NCI-H2107 (cell line): ENCODE measurements at places on chromosomes 3 and 15.

DNA sequence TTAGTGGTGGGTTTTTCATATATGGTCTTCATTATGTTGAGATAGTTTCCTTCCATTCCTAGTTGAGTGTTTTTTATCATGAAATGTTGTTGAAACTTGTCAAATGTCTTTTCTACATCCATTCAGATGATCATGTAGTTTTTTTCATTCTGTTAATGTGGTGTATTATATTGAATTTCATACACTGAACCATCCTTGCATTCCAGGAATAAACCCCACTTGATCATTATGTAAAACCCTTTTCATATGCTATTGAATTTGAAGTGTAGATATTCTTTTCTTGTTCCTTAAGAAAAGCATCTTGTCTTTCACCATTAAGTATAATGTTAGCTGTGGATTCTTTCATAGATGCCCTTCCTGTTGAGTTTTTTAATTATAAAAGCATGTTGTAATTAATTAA, 42.9 kb downstream of the PIAS1 start:
- no peak for DNase-seq

DNA sequence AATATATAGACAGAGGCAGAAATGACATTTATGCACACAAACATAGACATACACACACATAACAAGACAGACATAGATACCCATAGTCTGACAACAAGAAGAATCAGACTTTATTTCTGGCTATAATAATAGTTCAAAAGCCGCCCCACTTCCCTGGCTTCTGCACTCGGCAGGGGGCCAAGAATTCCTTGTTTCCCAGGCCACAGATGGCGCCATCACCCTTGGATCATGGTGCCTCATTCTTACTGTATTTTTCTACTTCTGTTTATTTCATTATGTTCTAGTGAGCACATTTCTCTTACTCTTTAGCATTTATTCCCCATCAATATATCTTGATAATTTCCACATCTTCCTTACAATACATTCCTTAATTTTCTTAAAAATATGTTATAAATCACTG, 387.5 kb downstream of the NLGN1 start:
- DNase-seq = no peak

DNA sequence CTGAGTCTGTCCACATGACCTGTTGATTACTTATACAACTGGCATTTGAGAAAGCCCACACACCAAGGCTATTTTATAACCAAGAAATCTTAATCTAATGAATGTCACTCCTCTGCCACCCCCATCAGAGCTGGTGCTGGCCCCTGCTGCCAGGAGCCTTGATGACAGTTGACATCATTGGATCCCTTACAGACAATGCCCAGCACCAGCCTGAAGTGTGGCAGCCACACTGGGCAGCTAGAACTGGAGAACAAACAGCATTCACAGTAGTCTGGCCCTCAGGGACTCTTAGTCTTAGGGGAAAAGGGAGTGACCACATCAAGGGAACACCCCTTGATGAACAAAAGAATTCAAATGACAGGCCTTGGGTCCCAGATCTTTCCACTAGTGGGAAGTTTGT, 840.6 kb downstream of the EPHA3 start:
- DNase-seq = no peak

GRCh38 chr3:6861625-6862000, 698 bp downstream of the GRM7 start:
- DNase-seq = no peak

DNA sequence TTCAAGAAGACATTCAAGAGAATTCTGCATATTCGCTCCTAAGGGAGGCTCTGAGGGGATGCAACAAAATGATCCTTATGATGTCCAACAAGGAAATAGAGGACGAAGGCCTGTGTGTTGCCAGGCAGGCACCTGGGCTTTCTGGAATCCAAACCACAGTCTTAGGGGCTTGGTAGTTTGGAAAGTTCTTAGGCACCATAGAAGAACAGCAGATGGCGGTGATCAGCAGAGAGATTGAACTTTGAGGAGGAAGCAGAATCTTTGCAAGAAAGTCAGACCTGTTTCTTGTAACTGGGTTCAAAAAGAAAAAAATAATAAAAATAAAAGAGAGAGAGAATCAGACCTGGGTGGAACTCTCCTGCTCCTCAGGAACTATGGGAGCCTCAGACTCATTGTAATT, 11.7 kb upstream of the ATG7 start:
- DNase-seq = no peak

DNA sequence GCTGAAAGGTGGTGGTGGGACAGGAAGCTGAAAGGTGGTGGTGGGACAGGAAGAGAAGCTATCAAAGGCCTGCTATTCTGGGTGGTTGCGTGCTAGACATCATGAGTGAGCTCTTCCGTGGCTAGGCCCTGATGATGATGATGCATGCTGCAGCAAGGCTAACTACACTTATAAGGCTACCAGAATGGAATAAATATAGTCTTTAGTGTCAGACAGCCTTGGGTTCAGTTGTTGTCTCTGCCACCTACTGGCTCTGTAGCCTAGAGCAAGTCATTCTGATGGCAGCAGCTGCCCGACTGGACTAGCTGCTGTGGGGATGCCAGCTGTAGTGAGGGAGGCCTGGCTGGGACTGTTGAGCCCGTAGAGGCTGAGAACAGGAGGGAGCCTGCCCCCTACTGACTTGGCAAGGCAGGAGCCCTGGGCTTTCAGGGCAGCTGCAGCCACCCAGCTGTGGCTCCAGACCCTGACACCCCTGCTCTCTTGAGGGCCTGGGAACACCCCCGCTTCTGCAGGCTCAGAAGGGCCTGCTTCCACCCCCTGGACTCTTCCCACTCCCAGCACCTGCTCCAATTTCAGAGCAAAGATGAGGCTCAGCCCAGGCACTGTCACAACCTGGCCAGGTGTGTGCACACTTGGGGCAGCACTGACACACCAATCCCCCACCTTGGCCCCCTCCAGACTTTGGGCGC, 21.4 kb upstream of the ZBED2 start:
- no peak for DNase-seq

- DNase-seq = no peak
Measured at GRCh38 chr3:124793054-124793739, 62.9 kb downstream of the UMPS start.

GRCh38 chr3:13494463-13495350, 14.6 kb downstream of the HDAC11 start:
- DNase-seq = no peak

DNA sequence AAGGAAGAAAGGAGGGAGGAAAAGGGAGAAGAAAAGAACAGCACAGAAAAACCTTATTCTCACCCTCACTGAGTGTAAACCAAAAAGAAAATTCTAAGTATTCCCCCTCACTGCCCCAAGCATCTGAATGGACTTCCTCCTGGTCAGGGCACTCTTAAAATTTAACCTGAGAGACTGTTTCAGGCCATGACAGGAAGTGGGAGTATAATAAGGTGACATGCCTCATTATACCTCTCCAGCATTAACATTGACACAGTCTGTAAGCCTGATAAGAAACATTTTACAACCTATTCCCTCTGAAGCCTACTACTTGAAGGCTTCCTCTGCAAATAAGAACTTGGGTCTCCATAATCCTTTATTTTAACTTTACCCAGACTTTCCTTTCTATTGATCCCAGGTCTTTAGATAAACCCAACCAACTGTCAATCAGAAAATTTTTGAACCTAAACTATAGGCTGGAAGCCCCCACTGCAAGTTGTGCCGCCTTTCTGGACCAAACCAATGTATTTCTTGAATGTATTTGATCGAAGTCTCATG, 41.7 kb downstream of the SLCO2A1 start:
- DNase-seq = no peak

- no peak for DNase-seq
Measured at GRCh38 chr3:143847787-143848631, at the start of gene SLC9A9. Gene SLC9A9, minus strand, starts transcription at chr3:143848468. Its CDS starts 146 bp downstream, at chr3:143848322.

DNA sequence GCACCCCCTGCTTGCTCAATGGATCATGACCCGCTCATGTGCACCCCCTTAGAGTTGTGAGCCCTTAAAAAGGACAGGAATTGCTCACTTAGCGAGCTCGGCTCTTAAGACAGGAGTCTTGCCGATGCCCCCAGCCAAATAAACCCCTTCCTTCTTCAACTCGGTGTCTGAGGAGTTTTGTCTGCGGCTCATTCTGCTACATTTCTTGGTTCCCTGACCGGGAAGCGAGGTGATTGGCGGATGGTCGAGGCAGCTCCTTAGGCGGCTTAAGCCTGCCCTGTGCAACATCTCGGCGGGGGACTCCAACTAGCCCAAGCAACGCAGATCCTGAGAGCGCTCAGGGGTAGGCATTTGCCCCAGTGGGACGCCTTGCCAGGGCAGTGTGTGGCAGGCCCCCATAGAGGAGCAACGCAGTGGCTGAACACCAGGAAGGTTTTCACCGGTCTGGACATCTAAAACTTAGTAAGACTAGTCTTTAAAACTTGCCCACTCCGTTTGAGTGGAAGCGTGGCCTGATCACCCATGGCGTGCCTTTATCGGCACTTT, 9.5 kb downstream of the SLCO2A1 start:
- DNase-seq = no peak

DNA sequence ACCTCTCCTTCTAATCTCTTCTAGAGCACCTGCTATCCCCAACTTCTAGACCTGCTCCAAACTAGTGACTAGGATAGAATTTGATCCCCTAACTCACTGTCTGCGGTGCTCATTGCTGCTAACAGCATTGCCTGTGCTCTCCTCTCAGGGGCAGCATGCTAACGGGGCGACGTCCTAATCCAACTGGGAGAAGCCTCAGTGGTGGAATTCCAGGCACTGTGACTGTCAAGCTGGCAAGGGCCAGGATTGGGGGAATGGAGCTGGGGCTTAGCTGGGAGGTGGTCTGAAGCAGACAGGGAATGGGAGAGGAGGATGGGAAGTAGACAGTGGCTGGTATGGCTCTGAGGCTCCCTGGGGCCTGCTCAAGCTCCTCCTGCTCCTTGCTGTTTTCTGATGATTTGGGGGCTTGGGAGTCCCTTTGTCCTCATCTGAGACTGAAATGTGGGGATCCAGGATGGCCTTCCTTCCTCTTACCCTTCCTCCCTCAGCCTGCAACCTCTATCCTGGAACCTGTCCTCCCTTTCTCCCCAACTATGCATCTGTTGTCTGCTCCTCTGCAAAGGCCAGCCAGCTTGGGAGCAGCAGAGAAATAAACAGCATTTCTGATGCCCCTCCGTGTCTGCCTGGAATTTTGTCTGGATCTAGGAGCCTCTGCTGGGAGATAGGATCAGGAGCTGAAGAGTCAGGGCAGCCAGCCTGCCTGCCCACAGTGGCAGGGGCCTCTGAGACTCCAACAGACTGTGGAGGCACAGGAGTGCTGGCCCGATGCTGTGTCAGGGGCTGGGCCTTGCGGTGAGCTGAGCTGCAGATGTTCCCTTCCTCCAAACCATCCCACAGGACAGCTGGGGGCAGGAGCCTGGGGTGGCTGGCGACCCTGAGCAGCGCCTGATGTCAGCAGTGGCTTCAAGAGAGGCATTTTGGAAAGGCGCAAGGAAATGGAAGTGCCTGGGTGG, 3.0 kb downstream of the ISLR start:
- no peak for DNase-seq

DNA sequence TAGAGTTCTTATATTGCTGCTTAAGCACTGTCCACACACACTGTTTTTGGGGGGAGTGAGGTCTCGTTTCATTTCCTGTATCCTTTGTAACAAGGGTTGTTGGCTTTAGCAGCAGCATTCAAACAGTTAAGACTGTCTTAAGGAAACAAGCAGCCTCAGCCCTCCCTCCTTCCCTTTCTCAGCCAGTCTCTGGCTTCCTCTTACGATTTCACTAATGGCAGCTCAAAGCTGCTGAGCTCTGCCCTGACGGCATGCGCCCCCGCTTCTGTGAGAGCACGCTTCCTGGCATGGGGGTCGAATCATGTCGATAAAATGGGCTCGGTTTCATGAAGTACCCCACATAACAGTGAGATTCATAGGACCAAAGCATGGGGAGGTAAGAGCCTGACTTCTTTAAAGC, 105.0 kb downstream of the KLHL25 start:
- no peak for DNase-seq

DNA sequence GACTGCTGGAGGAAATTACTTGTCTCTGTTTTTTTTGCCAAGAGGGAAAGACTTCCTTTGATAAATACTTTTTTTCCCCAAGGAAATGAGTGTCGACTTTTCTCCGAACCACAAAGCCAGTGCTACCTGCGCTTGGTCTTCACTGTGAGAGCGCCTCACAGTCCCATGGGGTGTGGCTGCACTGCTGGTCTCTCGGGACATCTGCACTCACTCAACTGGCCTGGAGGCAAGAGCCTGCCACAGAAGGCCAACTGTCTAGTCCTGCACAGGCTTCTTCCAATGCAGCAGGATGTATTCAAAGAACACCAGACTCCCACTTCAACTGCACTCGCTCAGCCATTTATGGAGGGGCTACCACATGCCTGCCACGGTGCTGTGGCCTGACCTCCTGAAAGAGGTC, 40.6 kb upstream of the CGNL1 start:
- no peak for DNase-seq

GRCh38 chr3:157581371-157581770, 78.2 kb upstream of the VEPH1 start:
- no peak for DNase-seq

DNA sequence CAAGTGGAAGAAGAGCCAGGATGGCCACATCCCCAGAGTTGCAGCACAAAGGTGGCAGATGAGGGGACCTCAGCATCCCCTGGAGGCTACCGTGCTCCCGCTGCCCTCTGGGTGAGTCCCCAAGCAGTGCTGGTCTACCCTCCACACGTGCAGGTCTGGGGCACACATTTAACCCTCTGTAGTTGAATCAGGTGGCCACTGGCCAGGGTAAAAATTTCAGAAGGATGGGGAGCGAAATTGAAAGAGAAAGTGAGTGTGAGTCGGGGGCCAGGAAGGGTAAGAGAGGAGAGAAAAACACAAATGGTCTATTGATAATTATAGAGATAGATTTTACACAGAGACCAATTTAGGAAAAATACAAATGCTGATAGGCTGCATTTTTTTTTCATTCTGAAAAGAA, 139.5 kb upstream of the EIF1B start:
- no peak for DNase-seq

- DNase-seq = no peak
Measured at GRCh38 chr15:57720867-57721266, 14.4 kb downstream of the POLR2M start.

DNA sequence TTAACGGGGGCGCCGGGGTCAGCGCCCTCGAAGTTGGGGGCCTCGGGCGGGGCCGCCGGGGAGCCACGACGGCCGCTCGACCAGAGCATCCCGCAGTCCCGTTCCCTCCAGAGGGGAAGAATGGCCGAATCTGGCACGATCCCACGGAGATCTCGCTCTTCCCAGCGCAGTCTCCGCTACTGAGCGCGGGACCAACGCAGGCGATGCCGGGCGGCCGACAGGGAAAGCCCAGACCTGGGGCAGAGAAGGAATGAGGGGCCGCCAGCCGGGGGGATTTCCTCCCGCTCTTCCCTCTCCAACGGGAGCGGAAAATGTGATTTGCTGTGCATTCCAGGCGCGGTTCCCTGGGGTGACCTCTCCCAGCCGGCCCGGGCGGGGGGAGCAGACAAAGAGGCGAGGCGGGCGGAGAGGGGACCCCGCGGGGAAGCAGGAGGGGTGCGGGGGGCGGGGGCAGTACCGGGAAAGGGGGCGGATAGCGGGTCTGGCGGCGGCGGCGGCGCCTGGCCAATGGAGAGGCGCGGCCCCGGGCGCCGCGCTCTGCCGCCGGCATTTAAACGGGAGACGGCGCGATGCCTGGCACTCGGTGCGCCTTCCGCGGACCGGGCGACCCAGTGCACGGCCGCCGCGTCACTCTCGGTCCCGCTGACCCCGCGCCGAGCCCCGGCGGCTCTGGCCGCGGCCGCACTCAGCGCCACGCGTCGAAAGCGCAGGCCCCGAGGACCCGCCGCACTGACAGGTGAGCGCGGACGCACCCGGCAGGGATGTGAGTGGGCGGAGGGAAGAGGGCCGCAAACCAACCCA, at the start of gene GREM1:
GREM1 (plus strand) TSS at position 579 of the 801 bp plus-strand sequence. CDS start 12,687 bp downstream, outside the sequence.
- no peak for DNase-seq

- DNase-seq = no peak
Measured at GRCh38 chr15:62067448-62068044, 769 bp downstream of the C2CD4A start.
